H7 (cell line): ENCODE measurements at places on chromosomes 16 and 17. TPM values are rescaled to one million over a fixed set of nuclear protein-coding genes. Genes with fewer than 3 reads are reported as not detected.
A peak's percentile ranks its signal among the peaks of the same experiment; 100 is the strongest.

DNA sequence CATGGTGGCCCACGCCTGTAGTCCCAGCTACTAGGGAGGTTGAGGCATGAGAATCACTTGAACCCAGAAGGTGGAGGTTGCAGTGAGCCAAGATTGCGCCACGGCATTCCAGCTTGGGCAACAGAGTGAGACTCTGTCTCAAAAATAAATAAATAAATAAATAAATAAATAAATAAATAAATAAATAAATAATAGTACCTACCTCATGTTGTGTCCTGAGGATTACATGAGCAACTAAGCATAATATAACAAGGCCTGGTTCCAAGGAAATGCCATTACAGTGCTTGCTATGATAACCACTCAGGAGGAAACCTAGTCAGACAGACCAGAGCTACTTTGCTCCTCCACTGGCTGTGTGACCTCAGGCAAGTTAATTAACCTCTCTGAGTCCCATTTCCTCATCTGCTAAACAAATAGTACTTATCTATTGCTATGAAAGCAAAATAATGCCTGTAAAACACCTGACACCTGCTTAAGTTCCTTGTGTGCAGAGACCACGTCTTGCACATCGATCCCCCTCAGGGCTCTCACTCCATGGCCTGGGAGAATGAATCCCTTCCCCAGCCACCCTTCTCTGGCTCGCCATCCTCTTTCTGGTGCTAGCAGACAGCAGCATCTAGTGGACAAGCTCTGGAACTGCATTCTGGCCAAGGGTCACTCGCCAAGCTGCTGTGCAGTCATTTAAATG lies 7.5 kb downstream of the EPOP start:
- DNase-seq = peak; percentile 88

GRCh38 chr16:82991966-82992675 lies 365.4 kb downstream of the CDH13 start:
- DNase-seq = no peak

DNA sequence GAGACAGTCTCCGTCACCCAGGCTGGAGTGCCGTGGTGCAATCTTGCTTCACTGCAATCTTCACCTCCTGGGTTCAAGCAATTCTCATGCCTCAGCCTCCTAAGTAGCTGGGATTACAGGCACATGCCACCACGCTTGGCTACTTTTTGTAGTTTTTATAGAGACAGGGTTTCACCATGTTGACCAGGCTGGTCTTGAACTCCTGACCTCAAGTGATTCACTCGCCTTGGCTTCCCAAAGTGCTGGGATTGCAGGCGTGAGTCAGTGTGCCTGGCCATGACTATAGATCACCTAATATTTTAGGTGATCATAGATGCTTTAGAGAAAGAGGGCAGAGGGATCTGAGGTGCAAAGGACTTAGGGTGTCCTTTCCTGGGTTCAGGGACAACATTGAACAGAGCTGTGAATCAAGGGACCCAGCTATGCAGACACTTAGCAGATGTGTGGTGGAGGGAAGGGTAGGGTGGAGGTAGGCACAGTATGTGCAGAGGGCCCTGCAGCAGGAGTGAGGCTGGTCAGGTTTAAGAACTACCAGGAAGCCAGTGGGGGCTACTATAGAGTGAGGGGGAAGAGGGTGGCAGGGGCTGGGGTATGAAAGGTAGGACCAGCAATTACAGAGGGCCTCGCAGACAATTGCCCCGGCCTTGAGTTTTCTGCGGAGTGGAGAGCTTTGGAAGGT lies 116.5 kb downstream of the CMIP start:
- no peak for DNase-seq

DNA sequence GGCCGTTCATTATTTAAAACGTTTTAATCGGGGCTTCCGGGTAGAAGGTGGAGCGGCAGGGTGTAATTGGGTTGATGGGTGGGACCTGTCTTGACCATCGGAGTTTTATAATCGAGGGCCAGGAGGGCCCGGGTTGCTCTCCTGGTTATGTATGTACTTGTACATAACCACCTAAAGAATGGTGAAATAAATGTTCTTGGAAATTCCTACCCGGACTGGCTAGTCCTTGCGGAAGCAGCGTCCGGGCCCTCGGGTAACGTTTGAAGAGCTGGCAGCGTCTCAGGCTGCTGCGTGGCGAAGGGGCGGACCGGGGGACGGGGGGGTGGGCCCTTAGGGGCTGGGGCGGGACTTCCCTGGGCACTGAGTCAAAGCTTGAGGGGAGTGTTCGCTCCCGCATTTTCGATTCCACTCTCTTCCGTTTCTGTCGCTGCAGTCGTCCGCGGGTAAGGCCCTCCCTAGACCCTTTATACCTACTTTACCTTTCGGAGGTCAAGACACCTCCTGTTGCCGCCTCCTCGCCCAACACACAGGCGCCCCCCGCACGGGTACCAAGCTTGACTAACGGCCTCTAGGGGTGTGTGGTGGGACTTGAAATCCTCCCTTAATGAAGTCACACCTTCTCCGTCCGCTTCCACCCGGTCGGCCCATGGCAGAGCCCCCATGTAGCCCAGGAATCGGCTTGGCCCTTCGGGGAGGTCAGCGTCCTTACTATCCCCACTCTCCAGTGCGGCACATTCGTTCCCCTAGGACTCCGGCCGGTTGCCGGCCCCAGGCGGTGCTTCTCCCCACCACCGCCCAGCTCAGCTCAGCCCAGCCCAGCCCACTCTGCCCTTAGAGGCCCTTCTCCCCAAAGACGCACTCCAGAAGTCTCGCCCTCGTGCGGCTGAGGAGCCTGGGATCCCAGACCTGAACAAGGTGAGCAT lies at the start of gene TMEM106A:
TMEM106A (plus strand) TSS at position 396 of the 923 bp plus-strand sequence. CDS start 1,167 bp downstream, outside the sequence.
- peak; percentile 97 for DNase-seq

DNA sequence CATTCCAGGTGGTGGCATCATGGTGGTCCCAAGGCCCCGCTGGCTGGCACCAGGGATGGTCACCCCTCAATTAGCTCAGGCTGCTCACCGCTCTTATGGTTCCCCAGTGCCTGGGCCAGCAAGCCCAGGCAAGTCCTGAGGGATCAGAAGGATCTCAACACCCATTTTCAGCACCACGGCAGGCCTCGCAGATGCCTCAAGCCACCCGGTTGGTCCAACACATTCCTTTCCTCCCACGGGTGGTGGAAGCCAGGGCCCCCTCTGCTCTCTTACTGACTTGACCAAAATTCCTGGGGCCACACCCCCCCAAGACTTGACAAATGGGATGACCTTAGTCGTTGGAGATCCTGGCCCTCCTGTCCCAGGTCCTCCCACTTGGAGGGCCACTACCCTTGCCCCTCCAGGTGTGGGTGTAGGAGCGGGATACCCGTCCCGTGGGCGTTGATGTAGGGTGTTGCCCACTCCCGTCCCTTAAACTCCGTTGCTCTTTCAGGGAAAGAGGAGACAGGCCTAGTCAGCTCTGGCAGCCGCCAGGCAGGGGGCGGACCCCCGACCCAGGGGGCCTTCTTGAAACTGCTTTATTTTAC lies 5.9 kb downstream of the ZNF205 start:
- peak; percentile 30 for DNase-seq

DNA sequence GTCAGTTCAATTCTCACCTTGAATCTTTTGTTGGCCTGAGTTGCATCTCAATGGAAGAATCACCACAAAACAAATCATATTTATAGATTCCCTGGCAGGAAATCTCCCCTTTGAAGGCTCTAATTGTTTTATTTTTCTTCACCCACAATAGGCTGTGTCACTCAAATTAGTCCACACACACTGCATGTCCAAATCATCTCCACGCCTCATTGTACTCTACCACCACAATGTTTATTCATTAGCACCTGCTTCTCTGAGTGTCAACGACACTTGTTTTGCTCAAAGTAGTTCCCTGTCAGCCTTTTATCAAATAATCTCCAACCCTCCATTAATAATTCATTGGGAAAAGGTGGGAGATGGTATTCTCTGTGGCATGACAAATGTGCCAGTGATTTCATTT lies 164.3 kb downstream of the ABCC12 start:
- DNase-seq = no peak

DNA sequence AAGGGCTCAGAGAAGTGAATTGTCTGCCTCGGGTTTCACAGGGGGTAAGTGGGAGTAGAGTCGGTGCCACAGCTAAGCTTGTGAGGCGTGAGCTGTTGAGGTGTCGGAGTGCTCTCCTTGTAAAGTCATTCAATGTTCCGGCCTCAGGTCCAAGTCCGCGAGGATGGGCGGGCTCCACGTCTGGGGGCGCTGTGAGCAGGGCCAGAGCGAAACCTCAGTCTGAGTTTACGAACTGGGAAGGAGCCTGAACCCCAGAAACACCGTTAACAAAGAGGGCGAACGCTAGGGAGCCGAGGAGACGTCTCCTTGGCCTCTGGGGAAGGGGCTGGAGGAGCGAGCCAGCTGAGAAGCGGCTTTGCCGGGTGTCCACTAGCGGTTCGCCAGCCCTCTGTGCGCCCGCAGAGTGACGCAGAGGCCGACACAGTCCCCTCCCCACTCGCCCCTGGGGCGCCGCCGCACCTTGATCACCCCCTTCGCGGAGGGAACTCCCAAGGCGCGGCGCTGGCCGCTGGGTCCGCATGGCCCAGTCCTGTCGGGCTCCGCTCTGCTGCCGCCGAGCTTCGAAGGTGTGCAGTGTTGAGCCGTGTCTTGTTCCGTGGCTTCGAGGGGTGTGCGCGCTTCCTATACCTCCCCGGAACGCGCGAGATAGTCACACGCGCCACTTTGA lies 4.9 kb downstream of the IRX3 start:
- DNase-seq = peak; percentile 73

GRCh38 chr16:27193300-27193990 lies 9.9 kb upstream of the KDM8 start:
- peak; percentile 46 for DNase-seq

SMTNL2 gene
- 1.4 and 1.9 TPM in 2 replicates for total RNA-seq

SHBG gene
- total RNA-seq = 0.35 and 1.5 TPM in 2 replicates
